Retinal pigment epithelial cell (primary cell): ENCODE measurements at places on chromosomes 3 and 15.
A peak's percentile ranks its signal among the peaks of the same experiment; 100 is the strongest.

GRCh38 chr3:44584646-44585501 lies at the start of gene ZNF660:
TSS of gene ZNF660 (plus strand) at chr3:44584964. CDS start at chr3:44594194, 9,230 bp downstream.
- DNase-seq, result peak; percentile 44

DNA sequence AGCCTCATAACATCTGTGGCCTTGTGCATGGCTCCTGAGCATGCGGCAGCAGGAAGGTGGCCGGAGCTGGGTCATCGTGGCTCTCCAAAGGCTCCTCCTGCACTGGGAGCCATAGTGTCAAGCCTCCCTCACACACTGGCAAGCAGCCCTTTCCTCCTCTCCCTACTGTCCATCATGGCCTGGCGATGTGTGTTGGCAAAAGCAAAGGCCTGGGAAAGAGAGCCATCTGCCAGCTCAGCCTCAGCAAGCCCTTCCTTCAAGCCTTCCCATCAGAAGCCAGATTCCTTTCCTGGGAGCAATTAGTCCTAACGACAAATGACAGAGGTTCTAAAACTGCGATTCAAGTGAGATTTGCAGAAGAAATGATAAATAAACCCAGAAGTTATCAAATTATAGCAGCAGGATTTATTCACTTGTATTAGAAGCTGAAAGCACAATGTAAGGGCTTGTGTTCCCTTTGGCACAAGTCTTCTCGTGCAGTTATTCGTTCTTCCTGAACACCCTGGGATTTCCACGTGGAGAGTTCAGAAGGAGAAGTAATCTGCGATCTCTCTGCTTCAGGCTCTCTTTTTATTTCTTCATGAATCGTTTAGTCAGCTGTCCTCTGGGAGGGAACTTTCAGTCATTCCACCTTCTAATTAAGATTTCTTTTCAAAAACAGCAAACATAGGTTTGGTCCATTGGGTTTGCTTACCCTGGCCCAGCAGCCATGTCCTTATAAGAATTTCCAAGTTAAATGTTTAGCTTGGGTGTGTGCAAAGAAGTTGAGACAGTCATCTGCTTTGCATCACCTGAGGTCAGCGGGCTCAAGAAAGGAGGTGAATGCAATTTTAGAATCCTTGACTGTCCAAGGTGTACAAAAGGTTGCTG lies 110.3 kb upstream of the TMC3 start:
- DNase-seq, result no peak

- DNase-seq, result no peak
Measured at GRCh38 chr3:130259166-130259874, 86.2 kb upstream of the COL6A5 start.

GRCh38 chr3:98906230-98906629 lies 4.7 kb upstream of the DCBLD2 start:
- DNase-seq, result no peak

DNA sequence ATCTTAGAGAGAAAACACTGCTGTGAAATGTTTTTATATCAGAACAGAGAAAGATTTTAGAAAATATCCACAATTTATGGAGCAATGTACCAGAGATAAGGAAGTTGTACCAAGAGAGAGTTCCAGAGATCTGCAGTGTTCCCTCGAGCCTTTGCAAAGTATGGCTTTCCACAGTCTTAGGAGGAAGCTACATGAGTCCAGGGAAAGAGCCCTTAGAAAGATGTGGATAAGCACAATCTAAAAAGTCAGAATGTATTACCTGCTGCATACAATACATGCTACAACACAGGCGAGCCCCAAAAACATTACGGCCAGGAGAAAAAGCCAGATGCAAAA lies 56.4 kb downstream of the ZNF860 start:
- no peak for DNase-seq

DNA sequence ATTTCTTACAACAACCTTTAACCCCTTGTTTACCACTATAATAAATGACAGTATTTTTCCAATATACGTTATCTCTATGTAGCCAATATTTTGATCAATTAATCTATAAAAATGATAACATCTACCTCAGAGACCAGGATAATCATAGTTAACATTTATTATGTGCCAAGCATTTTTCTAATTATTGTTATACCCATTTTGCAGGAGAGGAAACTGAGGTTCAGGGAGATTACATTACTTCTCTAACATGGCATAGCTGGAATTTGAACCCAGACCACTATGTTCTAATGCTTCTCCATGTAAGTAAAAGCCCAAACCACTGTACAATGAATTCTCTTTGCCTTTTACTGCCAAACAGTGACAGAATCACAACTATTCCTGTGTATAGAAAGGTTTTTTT lies 113.4 kb upstream of the PFN2 start:
- no peak for DNase-seq

DNA sequence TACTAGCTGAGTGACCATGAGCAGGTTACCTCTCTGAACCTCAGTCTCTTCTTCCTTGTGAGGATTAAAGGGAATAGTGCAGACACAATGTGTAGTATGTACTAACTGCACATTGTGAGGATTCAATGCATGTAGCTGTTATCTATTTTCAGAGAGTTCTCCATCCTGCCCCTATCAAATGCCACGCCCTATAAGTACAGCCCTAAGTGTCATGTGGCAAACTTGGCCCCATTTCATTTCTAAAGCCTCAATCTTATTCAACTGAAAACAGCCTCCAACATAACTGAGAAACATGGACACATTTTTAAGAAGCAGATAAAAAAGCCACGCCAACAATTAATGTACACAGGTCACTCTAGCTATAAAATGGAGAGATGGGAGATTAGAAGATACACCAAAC lies 220.0 kb downstream of the TBL1XR1 start:
- no peak for DNase-seq

GRCh38 chr15:76368122-76368621 lies 31.6 kb downstream of the ISL2 start:
- DNase-seq, result no peak

GRCh38 chr3:72380193-72380592 lies 468.1 kb downstream of the SHQ1 start:
- no peak for DNase-seq

DNA sequence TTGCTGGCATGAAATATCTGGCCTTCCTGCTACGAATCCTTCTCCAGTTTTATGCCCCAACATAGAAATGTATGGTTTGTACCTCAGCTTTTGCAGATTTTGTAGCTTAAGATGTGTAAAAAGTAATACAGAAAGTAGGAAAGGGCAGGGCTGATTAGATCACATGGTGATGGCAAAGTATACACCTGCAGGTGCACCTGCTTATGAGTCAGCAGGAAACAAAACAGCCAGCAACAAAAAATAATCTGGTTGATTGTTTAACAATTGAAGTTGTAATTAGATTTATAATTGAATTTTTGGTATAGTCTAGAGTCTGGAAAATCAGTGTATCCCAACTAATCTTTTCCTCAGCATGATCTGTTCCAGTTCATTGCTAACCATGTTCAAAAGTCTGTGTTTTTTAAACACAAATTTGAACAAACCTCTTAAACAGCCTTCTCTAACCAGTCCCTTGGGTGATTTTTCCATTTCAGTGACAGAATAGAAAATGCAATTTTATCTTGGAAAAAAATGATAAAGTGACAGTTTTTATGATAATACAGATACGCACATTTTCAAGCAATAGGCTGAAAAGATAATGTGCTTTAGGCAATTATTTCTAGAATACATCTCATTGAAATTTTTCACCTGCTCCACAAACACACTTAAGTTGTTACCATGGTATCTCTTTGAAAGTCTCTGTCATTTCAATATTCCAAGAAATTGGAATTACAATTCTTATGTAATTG lies 477.4 kb downstream of the NAALADL2 start:
- DNase-seq, result no peak

GRCh38 chr3:132047209-132047608 lies 12.4 kb upstream of the CPNE4 start:
- no peak for DNase-seq

- DNase-seq, result no peak
Measured at GRCh38 chr3:97736928-97737327, 27.6 kb upstream of the ARL6 start.

DNA sequence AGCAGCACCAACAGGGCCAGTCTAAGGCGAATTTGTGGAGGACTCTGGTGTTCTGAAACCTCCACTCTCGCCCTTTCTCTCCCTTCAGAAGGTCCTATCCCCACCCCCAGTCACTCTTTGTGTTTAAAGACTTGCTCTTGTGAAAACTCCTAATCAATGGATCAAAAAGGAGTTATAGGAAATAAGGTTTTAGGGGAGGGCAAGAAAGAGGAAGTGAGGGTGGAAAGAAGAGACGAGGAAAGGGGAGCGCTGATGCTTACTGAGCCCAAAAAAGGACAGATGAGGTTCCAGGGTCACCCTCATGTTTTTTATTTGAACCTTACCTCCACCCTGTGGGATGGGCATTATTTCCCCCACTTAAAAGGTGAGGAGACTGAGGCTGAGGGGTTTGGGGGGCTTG lies 70.0 kb upstream of the SLC6A11 start:
- no peak for DNase-seq

GRCh38 chr15:38271144-38271543 lies 18.5 kb downstream of the SPRED1 start:
- no peak for DNase-seq
